CD8-positive, alpha-beta memory T cell (primary cell): ENCODE measurements at places on chromosomes 7 and 10. TPM values are rescaled to one million over a fixed set of nuclear protein-coding genes. Genes with fewer than 3 reads are reported as not detected.

DNA sequence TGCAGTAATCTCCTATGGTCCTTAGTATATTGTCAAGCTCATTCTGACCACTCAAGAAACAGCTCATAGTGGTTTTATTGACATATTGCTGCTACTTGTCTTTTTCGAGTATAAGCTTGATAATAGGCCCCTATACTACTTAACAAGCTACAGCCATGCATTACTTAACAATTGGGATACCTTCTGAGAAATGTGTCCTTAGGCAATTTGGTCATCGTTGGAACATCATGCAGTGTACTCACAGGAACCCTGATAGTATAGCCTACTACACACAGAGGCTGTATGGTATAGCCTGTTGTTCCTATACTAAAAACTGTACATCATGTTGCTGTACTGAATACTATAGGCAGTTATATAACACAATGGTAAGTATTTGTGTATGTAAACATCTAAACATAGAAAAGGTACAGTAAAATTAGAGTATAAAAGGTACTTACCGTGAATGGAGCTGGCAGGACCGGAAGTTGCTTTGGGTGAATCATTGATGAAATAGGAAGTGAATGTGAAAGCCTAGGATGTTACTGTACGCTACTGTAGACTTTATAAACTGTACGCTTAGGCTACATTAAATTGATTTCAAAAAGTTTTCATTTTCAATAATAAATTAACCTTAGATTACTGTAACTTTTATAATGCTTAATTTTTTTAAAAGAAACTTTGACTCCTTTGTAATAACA is 160.9 kb downstream of the LRRC4 start:
- no peak for DNase-seq

- no peak for DNase-seq
Observed at GRCh38 chr10:93850031-93851015, 43.5 kb upstream of the SLC35G1 start.

GRCh38 chr7:105210721-105211205 is 178.0 kb downstream of the SRPK2 start:
- no peak for DNase-seq

DNA sequence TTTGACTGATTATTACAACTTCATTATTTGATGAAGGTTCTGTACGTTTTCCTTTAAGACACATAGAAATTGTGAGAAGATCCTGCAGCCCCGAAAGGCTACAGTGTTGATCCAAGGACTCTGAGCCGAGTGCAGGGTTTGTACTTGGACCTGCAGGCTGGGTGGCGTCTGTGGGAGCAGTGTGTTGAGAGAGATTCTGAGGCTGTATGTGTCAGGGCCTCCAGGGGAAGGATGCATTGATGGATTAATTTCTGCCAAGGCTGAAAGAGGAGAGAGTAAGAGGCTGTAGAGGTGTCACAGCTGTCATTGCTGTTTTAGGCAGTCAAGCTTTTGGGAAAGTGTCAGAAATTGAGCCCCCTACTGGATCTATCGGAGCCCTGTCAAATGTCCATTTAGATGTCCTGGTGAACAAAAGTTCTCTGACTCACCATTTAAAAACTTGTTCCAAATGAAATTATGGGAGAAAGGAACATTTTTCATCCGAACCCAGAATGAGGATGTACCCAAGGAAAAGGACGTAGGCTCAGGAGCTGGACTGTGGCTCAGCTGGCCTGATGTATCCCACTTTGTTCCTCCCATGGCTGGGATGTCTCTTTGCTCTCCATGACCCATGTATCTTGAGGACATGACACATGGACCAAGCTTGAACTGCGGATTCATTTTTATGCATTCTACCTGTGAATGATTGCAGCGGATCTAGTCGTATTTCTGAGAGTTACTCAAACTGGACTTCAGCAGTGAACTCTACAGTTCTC is 102.2 kb downstream of the TCF7L2 start:
- DNase-seq = no peak

GRCh38 chr10:129704786-129705525 is 237.9 kb downstream of the MGMT start:
- DNase-seq = no peak

DNA sequence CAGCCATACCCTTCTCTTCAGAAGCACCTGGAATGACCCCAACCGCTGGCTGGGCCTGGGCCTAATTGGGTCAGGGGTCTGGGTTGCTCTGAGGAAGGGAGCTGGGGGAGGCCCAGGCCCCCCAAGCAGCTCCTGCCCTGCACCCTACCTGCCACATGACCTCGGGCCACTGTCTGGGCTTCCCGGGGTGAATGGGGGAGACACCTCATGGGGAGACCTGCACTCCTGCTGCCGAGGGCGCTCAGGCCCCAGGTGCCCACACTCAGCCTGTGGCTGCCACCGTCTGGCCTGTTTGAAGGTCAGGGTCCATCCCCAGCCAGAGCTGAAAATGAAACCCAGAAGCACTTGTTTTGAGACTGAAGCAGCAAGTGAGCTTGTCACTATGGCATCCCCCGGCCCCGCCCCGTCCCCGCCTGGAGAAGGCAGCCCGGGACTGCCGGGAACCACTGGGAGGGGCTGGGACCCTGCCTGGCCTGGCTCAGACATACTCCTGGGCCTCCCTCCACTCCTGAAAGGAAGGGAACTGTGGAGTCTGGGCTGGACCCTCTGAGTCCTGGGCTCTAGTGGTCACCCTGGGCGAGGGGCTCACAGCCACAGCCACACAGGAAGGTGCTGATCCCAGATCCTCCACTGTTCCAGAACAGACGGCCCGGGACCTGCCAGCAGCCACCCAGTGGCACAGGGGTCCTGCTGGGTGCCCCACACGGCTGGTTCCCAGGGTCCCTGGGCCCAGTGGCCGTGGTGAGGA is 7.4 kb upstream of the MICALL2 start:
- no peak for DNase-seq

- DNase-seq = no peak
Observed at GRCh38 chr10:47021850-47022249, 110.6 kb downstream of the PTPN20 start.

GRCh38 chr10:49631975-49632374 is 18.1 kb downstream of the CHAT start:
- no peak for DNase-seq

- DNase-seq = no peak
Observed at GRCh38 chr10:99524050-99524666, 8.6 kb upstream of the NKX2-3 start.

GRCh38 chr7:92584953-92585352 is 5.2 kb downstream of the FAM133B start:
- DNase-seq = no peak

DNA sequence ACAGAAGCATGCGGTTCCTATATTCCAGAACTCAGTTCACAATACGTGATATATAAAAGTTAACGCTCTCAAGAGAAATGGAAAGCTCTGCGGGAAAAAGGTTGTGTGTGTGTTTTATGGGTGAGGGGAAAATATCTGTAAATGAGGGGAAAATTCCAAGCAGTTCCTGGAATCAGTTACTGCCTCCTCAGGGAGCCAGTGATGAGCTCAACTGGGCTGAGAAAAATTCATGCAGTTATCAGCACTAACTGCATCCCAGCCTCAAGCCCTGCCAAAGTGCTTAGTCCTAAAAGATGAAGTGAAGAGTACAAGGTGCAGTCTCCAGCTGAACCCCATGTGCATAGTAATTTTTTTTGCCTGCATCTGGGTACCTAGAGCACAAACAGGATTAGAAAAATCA is 191.9 kb downstream of the CDK14 start:
- DNase-seq = no peak

- DNase-seq = no peak
Observed at GRCh38 chr7:105635197-105635596, 53.9 kb upstream of the EFCAB10 start.

GRCh38 chr10:2456834-2457233 is 610.5 kb upstream of the PFKP start:
- DNase-seq = no peak

ANKRD61 gene
- total RNA-seq = not detected

ITGB8 gene
- total RNA-seq = 0.27 TPM

TMEM184A gene
- not detected for total RNA-seq

DKK1 gene
- total RNA-seq = not detected

SCART1 gene
- 1.4 TPM for total RNA-seq
